ENCODE measurements at places on chromosomes 11 and 22.

DNA sequence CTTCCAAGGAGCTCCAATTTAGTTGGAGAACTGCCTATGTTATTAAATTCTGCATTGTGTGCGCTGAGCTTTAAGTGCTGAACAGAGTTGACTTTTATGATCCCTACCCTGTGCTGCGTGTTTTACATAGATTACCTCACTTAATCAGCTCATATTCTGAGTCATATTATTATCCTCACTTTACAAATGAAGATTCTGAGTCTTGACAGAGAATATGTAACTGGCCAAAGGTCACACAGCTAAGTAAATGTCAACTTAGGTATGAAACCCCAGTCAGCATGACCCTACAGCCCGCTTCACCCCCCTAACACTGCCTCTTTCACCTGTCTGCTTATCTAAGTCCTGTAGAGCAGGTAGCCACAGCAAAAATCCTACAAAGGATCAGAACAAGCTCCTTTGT is 19.8 kb upstream of the TMPRSS5 start:
- DNase-seq = no peak

DNA sequence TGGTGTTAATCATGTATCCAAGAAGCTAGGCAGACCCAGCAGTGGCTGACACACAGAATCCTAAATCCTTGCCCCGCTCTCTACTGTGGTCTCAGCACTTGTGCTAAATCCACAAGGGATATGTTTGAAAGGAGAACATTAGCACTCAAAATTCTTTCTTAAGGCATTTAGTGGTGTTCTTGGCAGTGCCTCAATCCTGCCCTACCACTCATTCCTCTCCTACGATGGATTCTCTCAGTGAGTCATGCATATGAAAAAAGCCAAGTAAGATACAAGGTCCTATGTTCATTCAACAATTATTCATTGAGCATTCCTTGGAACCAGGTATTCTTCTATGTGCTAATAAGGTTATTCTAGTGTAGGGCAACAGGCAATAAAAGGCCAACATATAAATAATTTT is 31.2 kb downstream of the RRP8 start:
- no peak for DNase-seq

- no peak for DNase-seq
Observed at GRCh38 chr11:102448869-102449224, 3.7 kb downstream of the TMEM123 start.

- no peak for DNase-seq
Observed at GRCh38 chr11:43907028-43907975, 26.7 kb downstream of the ALKBH3 start.

- no peak for DNase-seq
Observed at GRCh38 chr11:14320020-14320419, 39.0 kb downstream of the RRAS2 start.

DNA sequence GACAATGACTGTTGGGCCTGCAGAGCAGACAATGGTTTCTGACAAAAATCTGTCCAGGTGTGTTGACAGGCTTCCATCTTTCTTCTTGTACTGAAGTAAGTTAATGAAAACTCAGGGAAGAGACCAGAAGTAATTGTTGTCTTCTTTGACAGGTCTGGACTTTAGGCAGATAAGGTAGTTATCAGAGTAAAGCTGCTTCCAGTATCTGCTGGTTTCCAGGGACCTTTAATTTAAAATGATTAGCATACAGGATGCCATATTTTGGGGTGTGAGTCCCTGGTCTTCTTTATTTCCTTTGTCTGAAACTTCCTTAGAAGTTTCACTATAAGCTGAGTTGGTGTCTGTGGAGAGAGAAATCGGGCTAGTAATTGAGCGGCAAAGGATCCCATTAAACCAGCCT is 1.4 kb downstream of the TMX2 start:
- DNase-seq = no peak

- no peak for DNase-seq
Observed at GRCh38 chr11:133366147-133366546, 166.2 kb downstream of the OPCML start.

Data from H1 (cell line).